ENCODE measurements at places on chromosomes 3 and 15. TPM values are rescaled to one million over a fixed set of nuclear protein-coding genes. Genes with fewer than 3 reads are reported as not detected.

CYP1A2 gene
- total RNA-seq: not detected

TERB2 gene
- total RNA-seq: not detected

ZNF80 gene
- 1.7 TPM for total RNA-seq

MCF2L2 gene
- 1.3 TPM for total RNA-seq

BSN gene
- total RNA-seq: 0.22 TPM

CHDH gene
- total RNA-seq: 0.25 TPM

FAM107A gene
- not detected for total RNA-seq

FBLN2 gene
- 9.5 TPM for total RNA-seq

ITIH1 gene
- not detected for total RNA-seq

GALNT15 gene
- not detected for total RNA-seq

TRH gene
- not detected for total RNA-seq

AMIGO3 gene
- 1.1 TPM for total RNA-seq

All from naive thymus-derived CD8-positive, alpha-beta T cell (primary cell).